Activated CD8-positive, alpha-beta T cell treated with anti-CD3 and anti-CD28 coated beads for 36 hours (primary cell): ENCODE measurements at places on chromosomes 2 and 18. TPM values are rescaled to one million over a fixed set of nuclear protein-coding genes. Genes with fewer than 3 reads are reported as not detected.

Gene CFC1
- not detected for total RNA-seq

Gene ACADL
- total RNA-seq = not detected

Gene CFAP65
- not detected for total RNA-seq

Gene MAP3K19
- not detected for total RNA-seq

Gene ANKRD53
- total RNA-seq = not detected

Gene POTEE
- 0.61 TPM for total RNA-seq

Gene ANKRD62
- not detected for total RNA-seq

Gene UGT1A7
- not detected for total RNA-seq

Gene FAM210A
- 57.7 TPM for total RNA-seq

Gene UCN
- total RNA-seq = 2.7 TPM

Gene HOXD4
- not detected for total RNA-seq

Gene UGT1A3
- total RNA-seq = not detected

Gene TMEM17
- 0.13 TPM for total RNA-seq

Gene COA5
- total RNA-seq = 27.5 TPM

Gene GALNT5
- not detected for total RNA-seq

Gene RND3
- not detected for total RNA-seq

Gene CCBE1
- total RNA-seq = not detected

Gene NETO1
- total RNA-seq = not detected

Gene TGFA
- 0.38 TPM for total RNA-seq

Gene C2orf78
- total RNA-seq = not detected

Gene SDC1
- total RNA-seq = 0.11 TPM

Gene CD226
- 41.5 TPM for total RNA-seq

Gene GPR35
- 14.4 TPM for total RNA-seq

Gene STK39
- 33.9 TPM for total RNA-seq

Gene FAM117B
- total RNA-seq = 19.4 TPM

Gene EGR4
- total RNA-seq = 0.11 TPM

Gene ST6GAL2
- total RNA-seq = not detected

Gene POTEI
- total RNA-seq = not detected

Gene PER2
- total RNA-seq = 17.4 TPM

Gene DYNAP
- total RNA-seq = not detected

Gene CDH19
- total RNA-seq = not detected

Gene PTPRN
- total RNA-seq = 1.1 TPM

Gene TXNDC2
- total RNA-seq = not detected

Gene FSHR
- not detected for total RNA-seq

Gene SERPINB13
- total RNA-seq = not detected

Gene RAB10
- total RNA-seq = 102 TPM

Gene SH2D6
- total RNA-seq = 0.96 TPM

Gene FAP
- total RNA-seq = not detected

Gene STRN
- total RNA-seq = 25.9 TPM

Gene KCNK3
- not detected for total RNA-seq

Gene HNMT
- not detected for total RNA-seq

Gene HRH4
- not detected for total RNA-seq

Gene SCLY
- total RNA-seq = 93.2 TPM

Gene ARL4C
- 44.8 TPM for total RNA-seq

Gene TLX2
- not detected for total RNA-seq

Gene MATN3
- not detected for total RNA-seq

Gene NT5C1B
- total RNA-seq = not detected

Gene MROH2A
- total RNA-seq = not detected

Gene CPS1
- total RNA-seq = 3.2 TPM

Gene RAPGEF4
- 0.85 TPM for total RNA-seq

Gene STARD6
- total RNA-seq = not detected

Gene CCDC148
- total RNA-seq = not detected

Gene NPAS2
- 15.2 TPM for total RNA-seq

Gene AKAIN1
- total RNA-seq = not detected

Gene SPR
- total RNA-seq = 7.8 TPM

Gene AMER3
- total RNA-seq = not detected

Gene REEP1
- total RNA-seq = 0.23 TPM
